ENCODE measurements at places on chromosomes 2 and 18.

DNA sequence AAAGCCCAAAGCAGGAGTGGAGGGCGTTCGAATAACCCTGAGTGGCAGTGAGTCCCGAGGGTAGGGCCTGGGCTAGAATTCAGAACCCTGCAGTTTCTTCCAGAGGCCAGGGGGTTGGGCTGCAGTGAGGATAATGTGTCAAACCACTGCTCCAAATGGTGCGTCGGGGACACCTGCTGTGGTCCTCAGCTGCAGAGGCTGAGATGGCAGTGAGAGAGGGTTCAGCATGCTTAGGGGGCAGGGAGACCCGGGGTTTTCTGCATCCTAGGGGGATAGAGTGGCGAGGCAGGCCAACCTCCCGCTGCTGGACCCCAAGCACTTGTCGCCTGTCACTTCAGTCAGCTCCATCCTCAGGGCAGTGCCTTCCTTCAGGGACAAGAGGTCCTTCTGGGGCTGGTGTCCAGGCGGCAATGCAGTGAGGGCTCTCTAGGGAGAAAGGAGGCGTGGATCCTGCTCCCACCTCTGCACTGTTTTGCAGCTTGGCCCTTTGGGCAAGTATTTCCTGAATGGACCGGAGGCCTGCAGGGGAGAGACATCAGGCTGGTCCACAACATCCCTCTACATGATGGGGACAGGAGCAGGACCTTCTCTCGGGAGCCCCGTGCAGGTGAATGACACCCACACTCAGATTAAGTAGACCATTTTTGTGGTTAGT, 8.4 kb upstream of the NTSR2 start:
- DNase-seq, result no peak

DNA sequence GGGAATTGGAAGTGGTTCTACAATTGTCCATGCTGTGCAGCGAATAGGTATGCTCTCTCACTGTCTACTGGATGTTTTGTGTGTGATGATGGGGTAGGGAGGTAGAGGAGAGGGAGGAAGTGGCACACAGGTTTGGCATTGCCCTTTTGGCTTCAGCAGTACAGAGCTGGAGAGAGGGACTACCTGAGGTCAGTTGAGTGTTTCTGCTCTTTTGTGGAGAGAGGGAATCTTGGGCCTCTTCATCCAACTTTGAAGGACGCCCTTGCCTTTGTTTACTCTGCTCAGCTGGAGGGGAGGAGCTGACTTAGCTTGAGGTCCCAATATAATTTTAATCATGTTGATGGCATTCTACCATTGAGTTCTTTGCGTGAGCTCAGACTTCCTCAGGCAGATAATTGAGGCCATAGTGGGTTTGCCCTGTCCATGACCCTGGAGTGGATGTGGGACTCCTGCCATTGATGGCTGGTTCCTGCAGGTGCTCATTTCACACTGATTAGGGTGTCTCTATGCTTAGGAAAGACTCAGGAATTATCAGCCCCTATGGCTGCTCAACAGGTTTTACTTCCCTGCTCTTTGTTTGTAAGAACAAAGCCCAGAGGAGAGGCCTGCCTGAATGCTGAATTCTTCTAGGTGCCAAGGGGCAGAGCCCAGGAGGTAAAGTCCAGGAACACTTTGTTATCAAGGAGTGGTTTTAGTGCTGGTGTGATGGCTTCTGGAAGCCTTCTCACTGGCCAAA, 7.2 kb downstream of the RPIA start:
- no peak for DNase-seq

DNA sequence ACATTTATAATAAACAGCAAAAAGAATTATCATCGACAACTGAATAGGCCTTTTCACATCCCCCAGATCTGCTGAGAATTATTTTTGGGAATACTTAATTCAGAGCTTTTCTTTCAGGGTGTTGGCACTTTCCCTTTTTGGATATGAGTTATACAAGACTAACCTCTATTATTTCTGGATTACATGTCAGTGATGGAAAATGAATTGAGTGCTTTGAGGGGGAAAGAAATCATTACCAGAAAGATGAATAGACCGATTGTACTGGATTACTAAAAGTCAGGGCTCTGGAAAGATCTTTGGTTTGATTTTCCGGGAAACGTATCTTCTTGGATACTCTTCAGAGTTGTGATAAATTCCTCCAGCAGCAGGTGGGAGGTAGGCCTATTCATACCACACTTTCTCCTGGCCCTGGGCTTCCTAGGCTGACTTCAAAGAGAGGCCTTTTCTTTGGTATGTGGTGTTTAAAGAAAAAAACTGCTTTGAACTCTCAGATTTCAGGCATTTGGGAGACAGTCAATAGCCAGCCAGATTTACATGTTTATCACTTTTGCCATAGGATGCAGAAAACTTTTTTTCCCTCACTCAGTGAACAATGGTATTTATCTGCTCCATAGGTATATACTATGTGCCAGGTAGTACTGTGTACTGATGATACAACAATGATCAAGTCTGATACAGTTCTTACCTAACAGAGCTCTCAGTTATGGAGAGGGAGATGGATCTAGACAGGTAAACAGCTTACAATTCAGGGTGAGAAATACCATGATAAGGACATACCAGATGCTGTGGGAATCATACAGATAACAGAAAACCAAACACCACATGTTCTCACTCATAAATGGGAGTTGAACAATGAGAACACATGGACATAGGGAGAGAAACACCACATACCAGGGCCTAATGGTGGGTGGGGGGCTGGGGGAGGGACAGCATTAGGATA, 63.3 kb upstream of the ACTR3 start:
- peak; percentile 51 for DNase-seq

- no peak for DNase-seq
Observed at GRCh38 chr2:44109166-44109565, 59.5 kb upstream of the PPM1B start.

DNA sequence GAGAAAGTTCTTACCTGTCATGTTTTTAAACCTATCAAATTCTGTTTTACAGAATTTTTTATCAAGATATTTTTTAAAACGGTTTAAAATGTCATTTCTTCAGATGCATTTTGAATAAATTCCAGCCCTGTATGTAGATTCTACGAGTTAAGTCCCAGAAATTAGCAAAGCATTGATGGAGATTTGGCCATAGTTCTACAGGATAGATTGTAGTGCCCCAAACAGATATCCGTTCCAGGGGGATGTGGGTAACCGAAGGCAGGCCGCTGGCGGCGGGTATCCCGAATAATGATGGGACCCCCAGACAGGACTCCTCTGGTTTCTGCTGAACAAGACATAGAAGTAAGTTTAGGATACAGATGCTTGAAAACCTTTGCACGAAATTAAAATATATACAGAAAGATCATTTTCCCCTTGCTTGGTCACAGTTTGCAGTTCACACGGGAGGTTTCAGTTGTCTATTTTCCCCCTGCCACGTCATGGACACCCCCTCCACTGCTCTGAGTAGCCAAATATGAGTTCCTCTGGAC, 755 bp downstream of the NOL4 start:
- peak; percentile 12 for DNase-seq

DNA sequence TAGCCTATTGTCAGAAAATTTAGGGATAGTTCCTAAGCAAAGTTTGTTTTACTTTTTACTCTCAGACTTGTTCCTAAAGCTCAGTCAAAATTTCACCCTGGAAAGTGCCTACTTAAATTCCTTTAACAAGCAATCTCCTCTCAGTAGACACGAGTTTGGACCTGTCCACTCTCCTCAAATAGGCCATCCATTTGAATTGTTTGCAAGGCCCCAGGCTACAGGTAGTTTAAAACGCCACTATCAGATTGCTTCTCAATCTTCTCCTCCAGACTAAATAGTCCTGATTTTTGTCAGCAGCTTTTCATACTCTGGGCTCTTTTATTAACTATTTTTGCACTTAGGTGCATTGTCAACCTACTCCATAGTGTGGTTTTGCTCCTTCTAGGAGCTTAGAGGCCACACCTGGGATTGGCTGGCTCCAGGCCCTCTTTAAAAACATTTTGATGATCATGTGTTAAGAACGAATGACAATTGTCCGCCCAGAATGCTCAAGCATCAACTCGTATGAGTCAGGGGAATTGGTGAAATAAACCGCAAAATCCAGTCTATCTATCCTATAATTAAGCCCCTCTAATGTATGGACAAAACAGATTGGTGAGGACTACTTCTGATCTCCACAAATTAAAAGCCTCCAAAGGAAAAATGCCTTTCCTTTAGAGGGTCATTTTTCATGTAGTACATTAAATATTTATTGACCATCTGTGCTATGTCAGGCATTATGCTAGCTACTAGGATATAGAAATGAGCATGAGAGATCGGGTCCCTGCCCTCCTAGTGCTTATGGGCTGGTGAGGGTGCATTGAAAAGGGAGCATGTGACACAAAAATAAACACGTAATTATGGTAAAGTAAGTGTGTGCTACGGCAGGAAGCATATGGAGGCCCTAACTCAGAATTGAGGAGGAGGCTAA, 333.8 kb upstream of the TNP1 start:
- no peak for DNase-seq

- peak; percentile 92 for DNase-seq
Observed at GRCh38 chr2:218398437-218399390, 954 bp upstream of the CTDSP1 start.

DNA sequence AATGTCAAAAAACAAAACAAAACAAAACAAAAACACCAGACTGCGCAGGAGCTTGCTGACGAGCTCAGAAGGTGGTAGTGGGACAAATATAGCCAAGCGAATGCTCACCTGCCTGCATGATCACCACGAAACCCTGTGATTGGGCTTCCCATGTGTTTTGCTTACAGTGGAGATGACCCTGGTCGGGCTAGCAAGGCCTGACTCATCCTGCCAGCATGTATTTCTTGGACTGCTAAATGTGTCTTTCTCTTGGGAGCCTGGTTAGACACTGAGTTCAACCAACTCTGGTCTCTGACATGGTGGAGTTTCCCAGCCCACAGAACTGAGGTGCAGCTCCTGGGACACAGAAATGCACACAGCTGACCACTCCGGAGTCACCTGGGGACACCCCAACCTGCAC, 30.7 kb upstream of the DUSP2 start:
- DNase-seq, result no peak

DNA sequence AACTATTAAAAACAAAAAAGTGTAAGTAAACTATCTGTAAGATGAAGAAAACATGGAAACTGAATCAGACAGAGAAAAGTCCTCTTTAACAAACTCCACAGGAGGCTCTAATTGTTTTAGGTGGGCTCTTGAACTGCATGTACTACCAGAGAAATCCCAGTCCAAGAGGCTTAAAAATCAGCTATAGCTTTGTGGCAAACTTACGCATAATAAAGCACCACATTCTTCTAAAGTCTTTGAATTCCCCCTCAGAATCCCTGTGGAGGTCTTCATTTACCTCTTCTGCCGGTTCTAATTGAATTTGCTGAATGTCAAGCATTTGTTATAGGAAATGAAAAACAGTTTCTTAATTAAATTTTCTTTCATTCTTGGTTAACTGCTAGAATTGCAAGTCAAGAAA, 40.8 kb downstream of the CHN1 start:
- peak; percentile 60 for DNase-seq

DNA sequence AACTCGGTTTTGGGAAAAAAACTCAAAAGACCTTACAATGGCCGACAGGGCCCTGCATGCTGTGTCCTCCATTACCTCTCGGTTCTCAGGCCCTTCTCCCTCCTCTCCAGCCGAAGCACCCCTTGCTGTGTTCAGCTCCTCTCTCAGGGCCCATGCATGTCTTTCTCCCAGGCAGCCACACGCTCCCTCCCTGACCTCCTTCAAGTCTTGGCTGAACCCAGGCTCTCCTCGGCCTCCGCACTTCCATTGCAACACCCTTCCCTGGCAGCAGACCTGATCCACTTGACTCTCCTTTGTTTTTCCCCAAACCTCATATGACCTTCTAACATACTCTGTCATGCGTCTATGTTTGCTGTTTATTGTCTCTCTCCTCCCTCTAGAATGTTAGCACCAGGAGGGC, 114.0 kb downstream of the CYP26B1 start:
- DNase-seq, result peak; percentile 23

GRCh38 chr2:36562240-36562639, 35.7 kb downstream of the FEZ2 start:
- no peak for DNase-seq

DNA sequence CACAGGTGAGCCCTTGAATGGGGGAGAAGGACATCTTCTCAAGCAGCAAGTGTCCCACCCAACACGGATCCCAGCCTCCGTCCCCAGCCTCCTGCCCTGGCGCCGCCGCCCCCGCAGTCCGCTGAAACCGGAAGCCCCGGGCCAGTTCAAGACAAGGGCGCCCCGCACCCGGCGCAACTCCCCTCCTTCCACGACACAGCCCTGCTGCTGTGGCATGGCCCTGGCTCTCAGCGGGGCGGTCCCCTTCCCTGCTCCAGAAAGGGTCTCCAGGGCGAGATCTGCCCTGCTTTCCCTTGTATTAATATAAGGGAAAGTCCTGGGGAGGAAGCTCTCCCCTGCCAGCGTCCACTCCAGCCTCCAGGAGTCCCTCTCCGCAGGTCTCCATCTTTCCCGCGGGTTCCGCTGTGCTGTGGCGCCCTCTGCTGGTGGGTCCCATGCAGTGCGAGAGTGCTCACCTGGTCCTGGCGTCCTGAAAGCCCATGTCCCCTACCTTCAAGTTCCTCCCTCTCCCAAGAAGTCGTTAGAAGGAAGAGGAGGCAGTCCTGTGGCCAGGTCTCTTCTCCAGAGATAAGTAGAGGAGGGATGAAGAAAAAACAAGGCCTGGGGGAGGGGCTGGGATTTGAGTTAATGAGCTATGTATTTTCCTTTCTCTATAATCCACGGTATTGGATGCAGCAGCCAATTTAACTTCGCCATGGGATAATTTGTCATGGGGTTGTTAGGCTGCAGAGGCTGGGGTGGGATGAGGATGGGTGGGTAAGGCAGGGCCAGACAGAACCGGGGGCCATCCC, 176.0 kb downstream of the SMAD2 start:
- DNase-seq, result peak; percentile 91

- DNase-seq, result no peak
Observed at GRCh38 chr2:3661149-3661660, 3.2 kb downstream of the ALLC start.

- no peak for DNase-seq
Observed at GRCh38 chr18:47932603-47933002, 2.1 kb upstream of the SMAD2 start.

GRCh38 chr2:124805060-124805459, 780.0 kb downstream of the CNTNAP5 start:
- no peak for DNase-seq

DNA sequence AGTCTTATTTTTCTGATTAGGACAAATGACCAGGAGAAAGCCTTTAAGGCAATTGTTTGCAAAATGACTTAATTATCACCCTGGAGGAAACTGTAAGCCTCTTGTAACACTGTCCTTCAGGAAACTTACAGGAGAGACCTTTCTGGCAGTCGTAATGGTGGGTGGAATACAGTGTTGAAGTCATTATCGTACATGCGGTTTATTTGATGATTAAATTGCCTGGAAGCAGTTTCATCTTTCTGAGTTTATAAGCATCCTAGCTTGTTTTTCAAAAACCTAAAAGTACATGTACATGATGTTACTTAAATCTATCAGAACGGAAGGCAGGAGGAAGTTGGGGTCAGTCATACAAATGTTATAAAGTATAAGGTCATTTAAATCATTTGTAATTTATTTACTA, 86.2 kb upstream of the RAB27B start:
- DNase-seq, result no peak

All from H7 (cell line).